ENCODE measurements at places on chromosomes 5 and 9.
A peak's percentile ranks its signal among the peaks of the same experiment; 100 is the strongest.

- no peak for DNase-seq
These were observed 1.4 kb upstream of the CAMSAP1 start for GRCh38 chr9:135908754-135909204.

DNA sequence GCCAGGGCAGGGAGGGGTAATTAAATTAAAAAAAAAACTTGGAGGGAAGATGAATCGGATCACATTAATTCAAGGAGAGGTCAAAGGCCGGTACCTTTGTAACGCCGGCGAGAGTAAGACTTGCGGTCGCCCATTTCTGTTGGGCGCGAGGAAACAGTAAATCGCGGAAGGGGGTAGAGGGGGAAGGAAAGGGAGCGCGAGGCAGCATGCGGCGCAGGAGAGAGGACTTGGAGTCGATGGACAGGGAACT, 324 bp upstream of the RGMB start:
- no peak for DNase-seq

DNA sequence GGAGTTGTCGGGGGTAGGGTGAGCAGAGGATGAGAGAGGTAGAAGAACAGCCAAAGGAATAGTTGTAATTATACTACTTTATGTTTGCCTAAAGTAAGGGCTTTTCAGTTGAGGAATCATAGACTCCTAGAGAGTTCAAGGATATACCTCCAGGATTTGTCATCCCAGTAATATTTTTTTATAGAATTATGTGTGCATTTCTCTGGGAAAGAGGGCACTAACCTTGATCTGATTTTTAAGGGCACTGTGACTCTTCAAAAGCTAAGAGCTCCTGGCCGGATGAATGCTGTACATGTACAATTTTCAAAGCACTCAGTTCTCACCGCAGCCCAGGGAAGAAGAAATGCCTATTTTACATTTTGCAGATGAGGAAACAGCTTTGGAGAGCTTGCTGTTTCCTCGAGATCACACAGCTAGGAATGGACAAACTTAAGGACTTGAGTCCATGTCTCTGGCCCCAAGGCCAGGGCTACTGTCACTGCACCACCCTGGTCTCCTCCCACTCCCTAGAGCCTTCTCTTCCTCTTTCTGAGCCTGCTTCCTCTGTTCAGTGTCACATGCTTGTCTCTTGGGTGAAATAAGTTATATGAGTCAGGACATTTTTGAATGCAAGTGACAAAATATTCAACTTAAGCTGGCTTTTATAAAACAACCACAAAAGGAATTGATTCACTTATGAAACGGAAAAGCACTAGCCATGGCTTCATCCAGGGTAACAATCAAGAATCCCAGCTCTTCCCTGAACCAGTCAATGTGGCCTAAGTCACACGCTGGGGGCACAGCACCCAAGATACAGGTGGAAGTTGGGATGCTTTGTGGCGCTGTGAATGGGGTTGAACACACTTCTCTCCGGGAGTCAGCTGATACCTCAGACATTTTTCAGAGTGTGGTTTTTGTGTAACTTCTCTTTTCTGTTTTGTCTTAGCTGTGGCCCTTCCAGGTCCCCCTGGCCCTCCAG, 45.7 kb upstream of the TGFBR1 start:
- peak; percentile 94 for DNase-seq

GRCh38 chr5:129902816-129903215, 1.4 kb upstream of the CHSY3 start:
- DNase-seq, result peak; percentile 4

DNA sequence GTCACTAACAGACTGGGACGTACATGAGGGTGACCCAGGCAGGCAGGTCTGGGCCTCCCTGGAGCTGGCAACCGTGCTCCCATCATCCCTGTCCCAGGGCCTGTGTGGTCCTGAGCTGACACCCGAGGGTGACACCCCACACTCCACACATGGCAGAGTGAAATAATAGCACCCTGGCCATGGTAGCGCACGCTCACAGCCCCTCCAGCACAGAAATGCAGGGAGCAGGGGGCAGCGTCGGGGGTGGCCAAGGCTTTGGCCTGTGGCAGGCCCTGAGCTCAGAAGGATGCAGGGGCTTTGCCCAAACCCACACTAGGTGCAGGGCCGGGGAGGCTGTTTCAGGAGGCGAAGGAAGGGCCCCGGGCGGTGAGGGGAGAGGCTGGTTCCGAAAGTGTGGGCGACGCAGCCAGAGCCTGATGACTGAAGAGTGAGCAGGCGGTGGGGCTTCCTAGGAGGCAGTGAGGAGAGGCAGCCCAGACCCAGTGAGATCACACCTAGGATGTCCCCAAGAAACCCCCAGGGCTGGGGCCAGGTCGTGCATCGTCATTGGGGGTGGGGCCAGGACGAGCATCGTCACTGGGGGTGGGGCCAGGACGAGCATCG, 12.9 kb downstream of the OR2V2 start:
- peak; percentile 85 for DNase-seq

- DNase-seq, result no peak
These were observed 74.2 kb downstream of the C9orf152 start for GRCh38 chr9:110133608-110134210.

- DNase-seq, result no peak
These were observed 237.7 kb downstream of the SH3GL2 start for GRCh38 chr9:17816431-17817027.

DNA sequence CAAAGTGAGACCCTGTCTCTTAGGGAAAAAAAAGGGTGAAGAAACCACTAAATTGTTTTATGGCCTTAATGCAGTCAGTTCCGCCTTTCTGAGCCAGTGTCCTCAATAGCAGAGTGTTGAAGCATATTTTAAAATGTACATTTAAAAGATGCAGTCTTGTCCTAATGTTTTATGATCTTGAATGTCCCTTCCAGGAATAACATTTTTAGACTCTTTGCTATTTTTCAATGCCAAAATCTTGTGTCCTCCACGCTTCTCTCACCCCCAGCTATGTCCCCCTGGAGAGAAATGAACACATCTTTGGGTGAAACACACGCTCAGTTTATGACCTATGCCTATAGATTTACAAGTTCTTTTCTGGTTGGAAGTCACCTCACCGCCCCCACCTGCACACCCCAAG, 69.8 kb downstream of the CSNK1A1 start:
- DNase-seq, result no peak

GRCh38 chr9:117958726-117959125, 254.5 kb downstream of the TLR4 start:
- no peak for DNase-seq

- DNase-seq, result no peak
These were observed 13.4 kb downstream of the ELOVL7 start for GRCh38 chr5:60830581-60831127.

GRCh38 chr9:88287972-88288371, 100.3 kb upstream of the SPIN1 start:
- DNase-seq, result no peak

- peak; percentile 52 for DNase-seq
These were observed 38.9 kb downstream of the ARHGAP26 start for GRCh38 chr5:142808878-142809598.

GRCh38 chr9:99335280-99335679, 113.2 kb downstream of the SEC61B start:
- no peak for DNase-seq

DNA sequence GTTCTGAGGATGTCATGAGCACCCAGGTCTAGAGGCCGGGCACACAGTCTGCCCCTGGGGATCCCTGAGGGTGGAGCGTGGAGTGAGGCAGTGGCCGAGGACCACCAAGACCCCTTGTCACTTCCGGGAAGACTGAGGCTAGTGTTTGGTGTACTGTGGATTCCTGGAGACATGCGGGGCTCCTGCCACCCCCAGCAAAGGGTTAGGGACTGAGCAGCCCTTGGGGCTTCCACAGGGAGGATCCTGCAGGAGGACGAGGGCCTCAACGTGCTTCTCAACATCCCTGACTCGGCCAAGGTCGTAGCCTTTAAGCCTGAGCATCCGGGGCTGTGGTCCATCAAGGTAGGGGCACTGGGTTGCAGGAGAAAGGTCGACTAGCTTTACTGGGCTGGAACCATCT, 29.9 kb downstream of the HMCN2 start:
- DNase-seq, result no peak

DNA sequence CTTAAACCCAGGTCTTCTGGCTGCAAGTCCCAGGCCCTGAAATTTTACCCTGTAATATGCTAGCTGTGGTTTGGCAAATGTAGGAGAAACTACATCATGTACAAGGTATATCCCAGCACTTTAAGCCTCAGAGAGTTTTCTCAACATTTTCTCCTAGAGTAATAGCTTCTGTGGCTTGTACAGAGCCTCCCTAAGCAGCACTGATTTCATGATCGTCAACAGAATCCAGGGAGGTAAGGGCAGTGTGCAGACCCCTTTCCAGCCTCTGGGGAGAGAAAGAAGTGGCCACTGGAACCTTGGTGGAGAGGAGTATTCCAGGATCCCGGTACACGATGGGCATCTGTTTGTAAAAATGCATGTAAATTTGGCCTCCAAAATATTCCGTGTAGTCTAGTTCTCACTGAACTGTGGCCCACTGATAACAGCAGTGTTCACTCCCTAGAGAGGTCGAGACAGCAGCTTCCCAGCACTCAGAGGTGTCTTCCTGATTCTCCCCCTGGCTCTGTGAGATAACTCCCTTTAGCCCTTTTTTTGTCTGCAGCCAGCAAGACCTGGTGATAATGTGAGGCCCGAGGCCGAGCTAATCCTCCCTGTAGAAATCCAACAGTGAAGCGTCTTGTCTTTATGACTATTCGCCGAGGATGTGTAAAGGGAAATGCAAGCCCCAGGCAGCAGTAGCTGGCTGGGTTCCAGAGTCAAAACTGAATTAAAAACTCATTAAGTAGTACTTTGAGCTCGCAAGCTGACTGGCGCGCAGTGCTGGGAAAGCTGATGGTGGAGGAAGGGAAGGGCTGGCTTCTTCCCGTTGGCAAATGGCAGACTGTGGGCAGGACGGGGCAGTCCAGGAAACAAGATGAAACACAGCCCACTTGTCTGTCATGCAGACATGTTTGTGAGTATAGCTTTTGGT, 59.0 kb downstream of the MAP1B start:
- peak; percentile 6 for DNase-seq

- DNase-seq, result no peak
These were observed 140.5 kb downstream of the MUSK start for GRCh38 chr9:110809038-110809595.

DNA sequence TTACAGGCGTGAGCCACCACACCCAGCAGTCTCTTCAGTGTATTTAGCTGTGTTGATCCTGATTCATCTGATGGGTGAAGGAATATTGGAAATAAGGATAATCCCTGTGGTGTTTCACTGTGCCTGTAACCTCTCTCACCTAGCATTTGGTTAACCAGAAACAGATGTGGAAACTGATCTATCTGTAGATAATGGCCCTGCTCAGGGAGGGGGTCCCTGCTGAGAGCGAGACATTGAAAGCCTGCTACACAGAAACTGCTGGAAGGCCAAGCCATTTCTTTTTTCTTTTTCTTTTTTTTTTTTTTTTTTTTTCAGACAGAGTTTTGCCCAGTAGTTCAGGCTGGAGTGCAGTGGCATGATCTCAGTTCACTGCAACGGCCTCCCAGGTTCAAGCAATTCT, 28.4 kb downstream of the QRFP start:
- DNase-seq, result no peak
